ENCODE measurements at places on chromosomes 2 and 18. TPM values are rescaled to one million over a fixed set of nuclear protein-coding genes. Genes with fewer than 3 reads are reported as not detected.

The SNRNP27 gene
- total RNA-seq = 55.1 TPM

GRCh38 chr2:106853631-106854030 is 32.3 kb downstream of the ST6GAL2 start:
- no peak overlapping the region for H3K27ac ChIP-seq
- H3K36me3 ChIP-seq = no peaks in the 10 kb centered on the region
- no peak for DNase-seq

DNA sequence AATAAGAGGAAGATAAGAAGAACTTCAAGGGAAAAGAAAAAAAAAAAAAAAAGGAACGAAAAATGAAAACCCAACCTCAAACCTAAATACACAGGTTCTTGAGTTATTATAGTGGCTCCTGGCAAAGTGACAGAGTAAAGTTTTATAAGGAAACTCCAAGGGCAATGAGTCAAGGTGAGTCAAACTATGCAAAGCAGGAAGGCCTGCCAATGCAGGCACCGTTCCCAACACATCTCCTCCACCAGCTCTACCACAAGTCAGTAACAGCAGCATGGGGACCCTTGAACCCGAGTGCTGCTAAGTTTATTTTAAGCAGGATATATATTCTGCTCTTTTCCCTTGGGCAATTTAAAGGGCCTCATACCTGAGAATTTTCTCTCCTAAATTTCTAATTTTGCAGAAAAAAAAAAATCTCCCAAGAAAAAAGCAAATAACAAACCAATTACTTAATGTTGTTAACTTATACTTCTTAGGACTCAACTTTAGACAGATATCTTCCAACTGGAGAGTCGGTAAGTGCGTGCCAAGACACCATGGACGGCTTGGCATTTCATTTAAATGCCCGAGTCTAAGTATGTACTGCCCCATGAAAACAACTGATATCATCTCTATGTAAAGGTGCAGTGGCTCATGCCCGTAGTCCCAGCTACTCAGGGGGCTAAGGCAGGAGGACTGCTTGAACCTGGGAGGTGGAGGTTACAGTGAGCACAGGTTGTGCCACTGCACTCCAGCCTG is 75.7 kb upstream of the TFCP2L1 start:
- DNase-seq = no peak
- no peak overlapping the region for H3K4me3 ChIP-seq
- H3K4me1 ChIP-seq = peaks cover 36% of the 10 kb centered on the region
- no peaks in the 10 kb centered on the region for H3K27me3 ChIP-seq
- no peak overlapping the region for H3K27ac ChIP-seq

DNA sequence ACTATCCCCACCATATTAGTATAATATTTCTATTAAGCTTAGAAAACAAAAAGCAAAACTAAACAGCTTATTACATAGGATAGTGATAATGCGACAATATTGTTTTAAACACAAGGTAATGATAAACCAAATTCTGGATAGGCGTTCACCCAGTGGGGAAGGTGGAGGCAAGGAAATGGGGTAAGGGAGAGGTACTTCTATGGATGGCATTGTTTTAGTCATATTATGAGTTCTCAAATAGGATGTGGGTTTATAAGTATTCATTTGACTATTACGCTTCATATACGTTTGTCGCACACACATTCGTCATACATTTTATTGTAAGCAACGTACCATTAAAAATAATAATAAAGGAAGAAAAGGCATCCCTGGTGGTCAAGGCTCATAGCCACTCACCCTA is 88.8 kb upstream of the DNMT3A start:
- H3K27ac ChIP-seq = no peak overlapping the region
- H3K4me3 ChIP-seq = no peak overlapping the region
- peaks cover 16% of the 10 kb centered on the region for H3K36me3 ChIP-seq
- no peak for DNase-seq
- H3K27me3 ChIP-seq = no peaks in the 10 kb centered on the region

GRCh38 chr2:234333168-234334130 is 163.4 kb downstream of the ARL4C start:
- no peaks in the 10 kb centered on the region for H3K36me3 ChIP-seq
- no peak overlapping the region for H3K27ac ChIP-seq
- no peak overlapping the region for H3K4me3 ChIP-seq
- no peak for DNase-seq

- no peak for DNase-seq
- H3K27me3 ChIP-seq = peaks cover 30% of the 10 kb centered on the region
- no peaks in the 10 kb centered on the region for H3K4me1 ChIP-seq
- H3K36me3 ChIP-seq = no peaks in the 10 kb centered on the region
- H3K4me3 ChIP-seq = no peak overlapping the region
Measured at GRCh38 chr2:26607698-26608097, 33.5 kb downstream of the CIB4 start.

- no peaks in the 10 kb centered on the region for H3K27me3 ChIP-seq
- peaks cover 19% of the 10 kb centered on the region for H3K4me1 ChIP-seq
- H3K27ac ChIP-seq = no peak overlapping the region
- H3K4me3 ChIP-seq = no peak overlapping the region
Measured at GRCh38 chr18:42929181-42929580, 186.3 kb downstream of the RIT2 start.

DNA sequence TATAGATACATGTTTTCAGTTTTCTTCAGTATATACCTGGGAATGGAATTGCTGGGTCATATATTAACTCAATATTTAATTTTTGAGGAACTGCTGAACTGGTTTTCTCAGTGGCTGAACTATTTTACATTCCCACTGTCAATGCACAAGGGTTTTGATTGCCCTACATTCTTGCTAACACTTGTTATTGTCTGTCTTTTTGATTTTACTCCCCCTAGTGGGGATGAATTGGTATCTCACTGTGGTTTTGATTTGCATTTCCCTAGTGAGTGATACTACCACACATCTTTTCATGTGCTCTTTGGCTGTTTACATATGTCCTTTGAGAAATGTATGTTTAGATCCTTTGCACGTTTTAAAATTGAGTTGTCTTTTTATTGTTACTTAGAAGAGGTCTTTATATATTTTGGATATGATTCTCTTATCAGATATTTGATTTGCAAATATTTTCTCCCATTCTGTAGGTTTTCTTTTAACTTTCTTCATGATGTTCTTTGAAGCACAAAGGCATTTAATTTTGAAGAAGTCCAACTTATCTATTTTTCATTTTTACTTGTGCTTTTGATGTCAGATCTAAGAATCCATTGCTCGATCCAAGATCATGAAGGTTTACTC is 36.2 kb downstream of the ASB1 start:
- no peaks in the 10 kb centered on the region for H3K36me3 ChIP-seq
- H3K27me3 ChIP-seq = no peaks in the 10 kb centered on the region
- H3K27ac ChIP-seq = no peak overlapping the region
- no peak for DNase-seq
- H3K4me3 ChIP-seq = no peak overlapping the region
- peaks cover 19% of the 10 kb centered on the region for H3K4me1 ChIP-seq

GRCh38 chr2:44744961-44745892 is 196.3 kb upstream of the SIX3 start:
- no peak overlapping the region for H3K27ac ChIP-seq
- peaks cover 6% of the 10 kb centered on the region for H3K4me1 ChIP-seq
- H3K36me3 ChIP-seq = no peaks in the 10 kb centered on the region
- H3K4me3 ChIP-seq = no peak overlapping the region

The CAPN14 gene
- total RNA-seq = 0.46 TPM

The APLF gene
- 6.2 TPM for total RNA-seq

DNA sequence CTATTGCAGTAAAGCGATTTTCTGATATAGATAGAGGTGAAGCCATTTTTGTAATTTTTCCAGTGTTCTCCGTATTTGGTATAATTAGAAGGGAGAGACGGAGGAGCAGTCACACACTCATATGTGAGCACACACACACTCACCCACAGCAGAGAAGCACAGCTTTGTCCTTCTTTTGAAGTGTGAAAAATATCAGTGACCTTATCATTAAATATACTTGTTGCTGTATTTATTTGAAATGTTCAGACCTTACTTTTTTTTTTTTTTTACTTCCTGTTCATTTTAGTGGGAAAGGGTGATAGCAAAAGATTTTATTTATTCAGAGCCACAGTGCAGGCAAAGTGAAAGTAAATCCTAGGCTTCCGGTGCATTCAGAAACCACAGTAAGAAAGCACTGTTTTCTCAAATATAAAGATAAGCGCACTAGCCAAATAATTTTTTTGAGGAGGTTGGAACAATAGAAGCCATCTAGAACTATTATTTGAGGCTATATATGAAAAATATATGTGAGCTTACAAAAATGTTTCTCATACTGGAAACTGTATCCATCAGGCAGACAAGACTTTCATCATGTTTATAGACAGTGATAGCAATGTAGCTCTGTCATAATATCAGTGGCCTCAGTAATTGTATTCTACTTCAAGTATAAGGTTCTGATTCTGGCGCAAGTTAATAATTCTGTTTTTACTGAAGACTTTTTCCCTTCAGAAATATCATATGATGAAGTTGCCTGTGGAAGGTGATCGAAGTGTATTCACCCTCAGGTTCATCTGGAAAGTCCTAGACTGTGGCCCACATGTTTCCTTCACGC is 37.2 kb downstream of the TSHZ1 start:
- no peaks in the 10 kb centered on the region for H3K27me3 ChIP-seq
- H3K27ac ChIP-seq = peak overlapping the region; percentile 74
- peak; percentile 20 for DNase-seq
- H3K4me3 ChIP-seq = peak overlapping the region; percentile 14
